ENCODE measurements at places on chromosomes 2 and 18.

- no peak for DNase-seq
Measured at GRCh38 chr2:211439011-211439410, 882.6 kb downstream of the CPS1 start.

DNA sequence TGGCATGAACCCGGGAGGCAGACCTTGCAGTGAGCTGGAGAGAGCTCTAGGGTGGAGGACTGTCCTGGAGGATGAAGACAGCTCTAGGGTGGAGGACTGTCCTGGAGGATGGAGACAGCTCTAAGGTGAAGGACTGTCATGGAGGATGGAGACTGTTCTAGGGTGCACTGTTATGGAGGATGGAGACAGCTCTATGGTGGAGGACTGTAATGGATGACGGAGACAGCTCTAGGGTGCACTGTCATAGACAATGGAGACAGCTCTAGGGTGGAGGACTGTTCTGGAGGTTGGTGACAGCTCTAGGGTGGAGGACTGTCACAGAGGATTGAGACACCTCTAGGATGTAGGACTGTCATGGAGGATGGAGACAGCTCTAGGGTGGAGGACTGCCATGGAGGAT is 21.1 kb upstream of the KCNG2 start:
- DNase-seq = no peak

GRCh38 chr2:45275806-45276205 is 266.6 kb upstream of the SIX2 start:
- no peak for DNase-seq

DNA sequence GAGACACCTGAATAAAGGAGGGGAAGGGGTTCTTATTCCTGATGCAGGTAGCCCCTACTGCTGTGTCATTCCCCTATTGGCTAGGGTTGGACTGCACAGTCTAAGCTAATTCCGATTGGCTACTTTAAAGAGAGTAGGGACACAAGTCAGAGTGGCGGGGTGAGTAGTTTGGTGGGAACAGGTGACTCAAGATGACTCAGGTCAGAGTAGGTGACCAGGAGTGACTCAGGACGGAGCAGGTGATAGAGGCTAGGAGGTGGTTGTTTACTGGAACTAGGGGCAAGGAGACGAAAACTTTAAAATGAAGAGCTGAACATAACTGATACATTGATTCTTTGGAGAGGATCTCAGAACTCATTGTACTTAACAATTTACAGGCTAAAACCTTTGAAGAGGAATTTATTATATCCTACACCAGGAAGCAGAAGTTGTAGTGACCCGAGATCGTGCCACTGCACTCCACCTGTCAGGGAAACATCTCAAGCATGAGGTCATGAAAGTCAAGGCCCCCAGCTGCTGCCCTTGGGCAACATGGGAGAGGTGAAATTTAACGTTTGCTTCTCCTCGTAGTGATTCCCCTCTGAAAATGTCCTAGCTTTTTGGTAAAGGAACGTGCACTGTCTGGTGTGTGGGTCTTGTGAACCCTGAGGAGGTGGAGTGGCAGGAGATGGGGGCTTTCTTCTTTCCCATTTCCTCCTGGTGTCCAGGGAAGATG is 4.5 kb upstream of the CYP27A1 start:
- DNase-seq = no peak

DNA sequence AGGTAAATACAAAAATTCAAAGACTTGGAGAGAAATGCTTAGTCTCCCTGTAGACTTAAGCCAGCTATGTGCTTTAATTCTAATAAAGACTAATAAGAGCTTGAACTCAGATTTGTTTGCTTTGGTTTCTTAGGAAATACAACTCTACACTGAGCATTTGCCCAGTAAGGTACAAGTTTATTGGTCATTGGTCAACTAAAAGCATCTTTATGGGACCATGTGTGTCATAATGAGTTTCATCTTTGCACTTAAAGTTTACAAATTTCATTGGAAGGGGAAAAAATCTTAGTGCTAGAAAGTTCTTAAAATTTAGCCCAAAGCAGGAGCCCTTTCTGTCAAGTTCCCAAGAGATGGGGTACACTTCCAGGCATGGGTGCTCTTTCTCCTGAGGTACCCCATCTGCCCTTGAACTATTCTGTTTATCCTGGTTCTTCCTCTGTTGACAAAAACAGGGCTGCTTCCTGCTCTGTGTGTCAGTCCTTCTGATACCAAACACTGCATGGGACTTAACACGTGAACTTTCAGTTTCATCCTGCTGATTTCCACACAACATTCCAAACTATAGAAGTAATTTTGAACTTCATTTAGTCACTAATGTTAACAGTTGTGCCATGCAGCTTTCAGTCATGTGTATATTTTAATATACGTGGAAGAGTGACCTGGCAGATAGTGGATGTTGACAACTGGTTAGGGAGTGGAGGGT is 200.2 kb downstream of the TPGS2 start:
- no peak for DNase-seq

GRCh38 chr2:105869341-105869740 is 124.6 kb downstream of the NCK2 start:
- no peak for DNase-seq

DNA sequence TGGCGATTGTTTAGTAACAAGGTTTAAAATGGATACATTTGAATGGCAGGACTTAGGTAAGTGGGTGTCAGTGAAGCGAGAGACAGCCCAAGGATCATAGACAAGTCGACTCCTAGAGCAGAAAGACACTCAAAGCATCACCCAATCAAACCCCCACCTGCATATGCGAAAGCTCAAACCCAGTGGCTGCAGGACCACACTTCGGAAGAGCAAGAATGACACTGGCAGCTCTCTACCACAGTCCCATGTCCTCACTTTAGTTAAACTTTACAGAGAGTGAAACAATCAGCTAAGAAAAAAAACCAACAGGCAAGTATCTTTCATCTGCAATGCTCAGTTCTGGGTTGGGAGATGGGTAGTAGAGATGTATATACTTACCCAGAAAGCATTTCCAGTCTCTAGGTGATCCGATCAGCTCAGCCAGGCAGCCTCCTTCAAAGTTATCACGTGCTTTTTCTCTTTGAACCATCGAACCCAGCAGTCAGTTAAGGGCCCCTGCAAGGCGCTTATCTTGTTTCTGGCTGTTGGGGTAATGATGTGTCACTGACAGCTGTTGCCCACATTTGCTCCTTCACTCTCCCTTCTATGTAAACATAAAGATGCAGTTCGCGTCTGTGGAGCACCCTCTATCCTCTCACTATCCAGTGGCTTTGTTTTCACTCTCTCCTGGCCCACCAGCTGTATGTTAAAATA is 357.5 kb upstream of the ID2 start:
- DNase-seq = no peak

DNA sequence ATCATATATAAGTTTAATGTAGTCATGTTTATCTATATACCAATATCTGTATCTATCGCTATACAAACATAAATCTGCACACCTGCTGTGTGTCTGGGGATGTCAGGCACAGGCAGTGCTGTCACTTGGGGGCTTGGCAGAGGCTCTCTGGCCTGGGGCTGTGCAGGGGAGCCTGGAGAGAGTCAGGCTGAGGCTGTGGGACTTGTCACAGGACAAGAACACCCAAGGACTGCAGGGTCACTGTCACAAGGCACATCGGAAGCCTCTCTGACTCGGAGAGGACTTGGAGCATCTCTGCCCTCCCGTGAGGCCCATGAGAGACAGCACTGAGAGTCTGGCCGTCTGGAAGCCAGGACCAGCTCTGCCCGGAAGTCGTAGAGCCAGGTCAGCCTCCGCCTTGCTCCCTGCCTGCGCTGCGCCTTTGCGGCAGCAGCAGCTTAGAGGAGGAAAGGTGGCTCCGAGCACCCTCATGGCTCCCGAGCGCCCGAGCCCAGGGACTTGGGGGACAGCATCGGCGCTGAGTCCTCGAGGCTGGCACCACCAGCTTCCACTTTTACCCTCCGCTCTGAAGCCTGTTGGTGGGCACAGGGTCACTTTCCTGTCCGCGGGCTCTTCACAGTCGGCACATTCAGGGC is 280.3 kb downstream of the NDUFA10 start:
- no peak for DNase-seq

GRCh38 chr2:241994086-241994485 is 124.6 kb downstream of the RTP5 start:
- no peak for DNase-seq

DNA sequence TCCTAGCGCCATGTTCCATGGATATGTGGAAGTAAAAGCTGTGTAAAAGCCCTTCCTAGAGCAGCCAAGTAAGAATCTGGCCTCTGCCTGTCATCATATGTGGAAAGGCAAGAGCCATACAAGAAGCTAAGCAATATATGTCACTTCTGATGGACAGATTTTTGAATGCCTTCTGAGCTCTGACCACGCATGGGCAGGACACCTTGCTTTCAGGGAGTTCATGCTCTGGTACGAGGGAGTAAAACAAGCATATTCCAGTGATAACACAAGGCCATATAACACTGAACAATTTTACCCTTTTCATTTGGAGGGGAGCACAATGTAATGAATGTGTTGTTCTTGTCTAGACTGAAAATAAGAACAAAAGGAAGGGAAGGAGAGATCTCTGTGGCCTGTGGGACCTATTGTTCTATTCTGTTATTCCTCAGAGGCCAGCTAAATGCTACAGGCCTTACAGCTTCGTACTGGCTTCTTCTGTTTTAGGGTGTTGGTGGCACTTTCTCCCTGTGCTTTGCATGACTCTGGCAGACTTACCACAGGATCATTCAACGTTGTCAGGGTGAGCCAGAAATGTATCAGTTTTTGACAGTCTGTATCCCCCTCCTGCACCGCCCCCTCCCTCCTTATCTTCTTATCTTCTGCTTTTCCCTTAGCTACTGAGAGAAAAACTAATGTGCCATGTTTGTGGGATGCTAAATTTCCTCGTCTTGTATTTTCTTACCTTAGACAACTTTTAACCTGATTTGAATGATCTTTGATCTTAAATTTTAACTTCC is 99.5 kb downstream of the MAP4K4 start:
- no peak for DNase-seq

DNA sequence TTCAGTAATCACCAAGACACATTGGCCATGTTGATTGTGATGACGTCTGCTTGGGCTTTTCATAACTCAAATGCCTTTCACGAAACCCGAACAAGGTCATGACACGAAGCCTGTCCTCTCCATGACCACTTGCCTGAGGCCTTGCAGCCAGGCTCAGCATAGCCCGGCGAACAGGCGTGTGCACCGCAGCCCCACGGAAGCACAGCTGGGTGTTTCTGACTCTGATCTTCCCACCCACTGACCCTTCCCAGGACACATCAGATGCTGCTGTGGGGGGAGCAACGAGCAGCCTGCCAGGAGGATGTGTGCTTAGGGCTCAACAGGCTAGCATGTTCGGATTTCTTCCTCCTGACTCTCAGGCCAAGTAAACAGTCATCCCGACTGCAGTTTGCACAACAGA is 369.4 kb upstream of the SALL3 start:
- no peak for DNase-seq

GRCh38 chr2:96898641-96899412 is 28.9 kb upstream of the SEMA4C start:
- no peak for DNase-seq

DNA sequence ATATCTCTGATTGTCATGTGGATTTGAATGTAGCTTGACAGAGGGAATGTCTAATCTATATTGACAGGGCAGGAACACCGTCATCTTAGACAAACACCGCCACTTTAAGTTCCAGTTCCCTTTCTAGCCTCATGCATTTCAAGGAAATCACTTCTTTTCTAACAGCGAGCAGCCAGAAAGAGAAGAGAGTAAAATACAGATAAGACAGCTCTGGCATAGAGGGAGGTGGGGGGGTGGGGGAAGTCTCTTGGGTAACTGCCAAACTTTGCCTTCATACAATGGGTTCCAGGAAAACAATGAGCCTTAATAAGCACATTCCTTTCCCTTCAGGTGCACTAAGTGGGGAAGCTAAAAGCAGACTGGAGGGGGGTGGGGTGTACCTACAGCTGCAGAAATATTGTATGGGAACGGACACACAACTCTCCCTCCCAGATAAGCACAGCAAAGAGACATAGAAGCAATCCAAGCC is 37.2 kb downstream of the CASP10 start:
- DNase-seq = no peak

- no peak for DNase-seq
Measured at GRCh38 chr2:55636831-55637230, 19.4 kb upstream of the PPP4R3B start.

All from activated CD4-positive, alpha-beta T cell treated with anti-CD3 and anti-CD28 coated beads, Interleukin-2, amount 50 U/mL, for 24 hours (primary cell).